Caki2 (cell line): ENCODE measurements at places on chromosomes 7 and 10. TPM values are rescaled to one million over a fixed set of nuclear protein-coding genes. Genes with fewer than 3 reads are reported as not detected.

Gene ZNF518A
- total RNA-seq = 5.8 and 7.3 TPM in 2 replicates

Gene PAOX
- 12.1 and 16.9 TPM in 2 replicates for total RNA-seq

Gene FXYD4
- total RNA-seq = not detected in 2 replicates

Gene C1QL3
- not detected in 2 replicates for total RNA-seq

Gene NPC1L1
- total RNA-seq = not detected in 2 replicates

Gene LIPA
- 49.8 and 61.0 TPM in 2 replicates for total RNA-seq

Gene PNLIPRP2
- 1.4 TPM in 1 of 2 replicates, not detected in the other for total RNA-seq

Gene PLEKHS1
- not detected in 2 replicates for total RNA-seq

Gene SEMA4G
- 0.96 and 6.6 TPM in 2 replicates for total RNA-seq
